ENCODE measurements at places on chromosomes 4 and X. TPM values are rescaled to one million over a fixed set of nuclear protein-coding genes. Genes with fewer than 3 reads are reported as not detected.

HELQ gene
- 7.6 TPM for total RNA-seq

RHOXF2B gene
- not detected for total RNA-seq

GRCh38 chr4:183349673-183350072 is 27.4 kb upstream of the CLDN24 start:
- DNase-seq = peak; percentile 27

- peak; percentile 92 for DNase-seq
Measured at GRCh38 chrX:150036181-150036580, 97.9 kb upstream of the EOLA2 start.

DNA sequence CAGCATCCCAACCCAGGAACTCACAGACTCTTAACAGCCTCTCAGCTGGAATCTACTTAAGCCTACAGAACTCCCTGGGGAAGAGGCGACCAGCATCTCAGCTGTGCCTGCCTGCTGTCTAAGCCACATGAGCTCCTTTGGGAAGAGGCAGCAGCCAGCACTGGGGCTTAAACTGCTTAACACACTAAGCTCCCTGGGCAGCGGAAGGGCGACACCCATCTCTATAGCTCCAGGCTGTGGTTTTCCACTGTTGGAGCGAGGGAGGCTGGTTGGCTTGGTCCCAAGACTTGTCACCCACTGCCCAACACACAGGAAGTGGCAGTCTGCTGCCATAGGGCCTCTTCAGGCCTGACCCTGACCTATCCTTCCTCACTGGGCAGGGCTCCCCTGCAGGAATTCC is 1544.1 kb upstream of the ADGRL3 start:
- DNase-seq = peak; percentile 74

- no peak for DNase-seq
Measured at GRCh38 chr4:188196134-188196735, 57.0 kb downstream of the TRIML1 start.

HMGN5 gene
- 0.05 TPM for total RNA-seq

- no peak for DNase-seq
Measured at GRCh38 chr4:190121759-190122158, 51.8 kb upstream of the DUX4 start.

- DNase-seq = no peak
Measured at GRCh38 chrX:153505361-153505760, 10.6 kb downstream of the BGN start.

- DNase-seq = peak; percentile 59
Measured at GRCh38 chr4:34046580-34046979, 2197.7 kb downstream of the ARAP2 start.

- no peak for DNase-seq
Measured at GRCh38 chrX:134599184-134599914, 58.9 kb downstream of the PLAC1 start.

DNA sequence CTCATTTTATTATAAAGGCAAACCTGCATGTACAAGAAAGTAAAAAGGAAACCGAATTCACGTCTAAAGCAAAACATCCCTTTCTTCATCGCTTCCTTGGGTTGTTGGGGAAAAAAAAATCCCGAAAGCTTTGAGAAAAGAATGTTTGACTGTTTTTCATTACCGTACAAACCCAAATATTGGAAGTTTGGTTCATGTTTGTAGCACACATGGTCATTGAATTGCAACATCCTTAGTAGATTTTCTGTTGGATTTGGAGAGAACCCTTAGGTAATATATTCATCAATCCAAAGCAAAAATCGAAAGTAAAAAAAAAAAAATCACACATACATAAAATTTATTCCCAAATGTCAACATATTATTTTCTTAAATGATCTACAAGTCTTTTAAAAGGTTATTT is 420.3 kb downstream of the MAPK10 start:
- DNase-seq = no peak

- DNase-seq = no peak
Measured at GRCh38 chrX:152638443-152638904, 779 bp downstream of the GABRQ start.

SMIM9 gene
- total RNA-seq = not detected

- DNase-seq = peak; percentile 83
Measured at GRCh38 chr4:41156574-41156973, 57.8 kb downstream of the APBB2 start.

GRCh38 chrX:13088156-13088487 is 43.7 kb upstream of the FAM9C start:
- no peak for DNase-seq

GRCh38 chr4:185017964-185018772 is at the start of gene HELT:
TSS of gene HELT (plus strand) at chr4:185018490. CDS start at chr4:185018929, 439 bp downstream.
- DNase-seq = no peak

- no peak for DNase-seq
Measured at GRCh38 chrX:63258144-63258543, 93.0 kb downstream of the SPIN4 start.

- no peak for DNase-seq
Measured at GRCh38 chr4:16503421-16504100, 277.3 kb upstream of the TAPT1 start.

- no peak for DNase-seq
Measured at GRCh38 chr4:85741921-85742591, 267.1 kb downstream of the ARHGAP24 start.

DNA sequence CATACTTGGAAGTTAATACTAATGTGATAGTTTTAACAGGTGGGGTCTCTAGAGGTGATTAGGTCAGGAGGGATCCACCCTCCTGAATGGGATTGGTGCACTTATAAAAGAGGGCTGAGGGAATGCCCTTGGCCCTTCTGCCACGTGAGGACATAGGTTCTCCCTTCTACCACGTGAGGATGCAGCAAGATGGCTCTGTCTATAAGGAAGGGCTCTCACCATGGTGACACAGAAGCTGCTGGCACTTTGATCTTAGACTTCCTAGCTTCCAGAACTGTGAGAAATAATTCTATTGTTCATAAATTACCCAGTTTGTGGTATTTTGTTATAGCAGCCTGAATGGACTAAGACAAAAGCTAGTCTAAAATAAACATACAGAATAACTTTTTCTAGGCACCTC is 1.0 kb downstream of the AADAT start:
- DNase-seq = no peak

- peak; percentile 5 for DNase-seq
Measured at GRCh38 chr4:113849771-113850170, 88.2 kb upstream of the CAMK2D start.

DNA sequence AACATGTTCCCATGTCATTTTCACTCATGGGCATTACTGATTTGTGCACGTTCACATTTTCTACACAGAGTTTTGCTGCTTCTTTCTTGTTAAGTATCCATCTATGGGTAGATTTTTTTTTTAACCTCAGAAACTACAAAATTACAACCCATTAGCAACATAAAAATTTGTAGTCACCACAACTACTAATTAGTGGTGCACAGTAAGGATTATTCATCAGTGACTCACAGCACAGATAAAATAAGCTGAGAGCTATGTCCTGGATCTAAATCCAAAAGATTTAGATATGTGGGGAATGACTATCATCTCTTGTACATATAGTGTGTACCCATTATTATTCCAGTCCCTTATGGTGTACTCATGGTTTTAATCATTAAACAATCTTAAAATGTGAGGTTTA is 19.7 kb upstream of the AMELX start:
- DNase-seq = peak; percentile 46

DNA sequence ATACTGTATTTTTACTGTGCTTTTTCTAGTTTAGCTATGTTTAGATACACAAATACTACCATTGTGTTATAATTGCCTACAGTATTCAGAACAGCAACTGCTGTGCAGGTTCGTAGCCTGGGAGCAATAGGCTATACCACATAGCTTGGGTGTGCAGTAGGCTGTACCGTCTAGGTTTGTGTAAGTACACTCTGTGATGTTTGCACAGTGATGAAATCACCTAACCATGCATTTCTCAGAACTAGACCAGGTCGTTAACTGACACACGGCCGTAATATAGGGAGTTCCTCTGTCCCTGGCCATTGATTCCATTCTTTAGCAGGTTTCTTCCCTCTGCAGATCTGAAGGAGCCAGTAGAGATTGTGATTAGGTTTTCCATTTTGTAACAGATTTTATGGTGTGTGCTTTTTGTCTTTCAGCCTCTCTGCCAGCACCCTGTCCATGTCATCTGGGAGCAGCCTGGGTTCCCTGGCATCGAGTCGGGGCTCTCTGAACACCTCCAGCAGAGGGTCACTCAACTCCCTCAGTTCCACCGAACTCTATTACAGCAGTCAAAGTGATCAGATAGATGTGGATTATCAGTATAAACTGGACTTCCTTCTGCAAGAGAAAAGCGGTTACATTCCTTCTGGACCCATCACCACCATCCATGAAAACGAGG is 59.5 kb downstream of the CLDN22 start:
- DNase-seq = no peak

GRCh38 chrX:16643176-16643575 is 6.8 kb upstream of the S100G start:
- no peak for DNase-seq

DNA sequence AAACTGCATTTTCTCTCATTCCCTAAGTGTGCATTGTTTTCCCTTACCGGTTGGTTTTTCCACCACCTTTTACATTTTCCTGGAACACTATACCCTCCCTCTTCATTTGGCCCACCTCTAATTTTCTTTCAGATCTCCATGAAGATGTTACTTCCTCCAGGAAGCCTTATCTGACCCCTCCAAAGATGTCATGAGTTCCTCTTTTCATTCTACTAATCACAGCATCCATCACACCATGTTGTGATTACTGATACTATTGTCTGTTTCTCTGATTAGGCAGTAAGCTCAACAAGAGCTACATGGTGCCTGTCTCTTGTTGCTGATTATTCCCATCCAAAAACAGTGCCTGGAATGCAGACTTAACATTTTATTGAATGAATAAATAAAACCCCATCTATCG is 2.9 kb upstream of the AFP start:
- DNase-seq = no peak

DNA sequence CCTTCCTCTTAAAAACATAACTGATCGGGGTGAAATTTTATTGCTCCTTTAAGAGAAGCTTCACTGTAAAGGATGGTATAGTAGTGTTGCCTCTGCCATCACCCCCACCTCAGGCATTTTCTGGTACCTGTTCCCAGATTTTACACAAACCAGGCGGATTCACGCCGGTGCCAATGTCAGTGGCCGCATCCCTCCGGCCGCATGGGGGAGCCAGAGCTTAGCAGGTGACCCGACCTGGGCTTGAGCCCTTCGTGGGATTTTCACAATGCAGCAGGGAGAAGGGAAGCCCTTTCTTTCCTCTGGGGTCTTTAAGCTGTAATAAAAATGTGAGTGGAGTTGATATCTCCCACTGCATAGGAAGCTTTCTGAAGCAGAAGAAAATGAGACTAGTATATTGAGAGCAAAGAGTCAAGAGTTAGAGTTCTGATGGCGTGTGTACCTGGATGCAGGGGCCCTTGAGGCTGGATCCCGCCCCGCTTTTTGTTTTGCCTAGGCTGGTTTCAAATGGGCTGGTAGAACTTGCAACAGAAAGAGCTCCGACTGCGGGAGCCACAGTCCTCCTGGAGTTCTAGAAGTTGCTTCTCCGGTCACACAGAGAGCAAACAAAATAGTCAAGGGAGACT is 59.4 kb downstream of the POLR2B start:
- peak; percentile 36 for DNase-seq

DNA sequence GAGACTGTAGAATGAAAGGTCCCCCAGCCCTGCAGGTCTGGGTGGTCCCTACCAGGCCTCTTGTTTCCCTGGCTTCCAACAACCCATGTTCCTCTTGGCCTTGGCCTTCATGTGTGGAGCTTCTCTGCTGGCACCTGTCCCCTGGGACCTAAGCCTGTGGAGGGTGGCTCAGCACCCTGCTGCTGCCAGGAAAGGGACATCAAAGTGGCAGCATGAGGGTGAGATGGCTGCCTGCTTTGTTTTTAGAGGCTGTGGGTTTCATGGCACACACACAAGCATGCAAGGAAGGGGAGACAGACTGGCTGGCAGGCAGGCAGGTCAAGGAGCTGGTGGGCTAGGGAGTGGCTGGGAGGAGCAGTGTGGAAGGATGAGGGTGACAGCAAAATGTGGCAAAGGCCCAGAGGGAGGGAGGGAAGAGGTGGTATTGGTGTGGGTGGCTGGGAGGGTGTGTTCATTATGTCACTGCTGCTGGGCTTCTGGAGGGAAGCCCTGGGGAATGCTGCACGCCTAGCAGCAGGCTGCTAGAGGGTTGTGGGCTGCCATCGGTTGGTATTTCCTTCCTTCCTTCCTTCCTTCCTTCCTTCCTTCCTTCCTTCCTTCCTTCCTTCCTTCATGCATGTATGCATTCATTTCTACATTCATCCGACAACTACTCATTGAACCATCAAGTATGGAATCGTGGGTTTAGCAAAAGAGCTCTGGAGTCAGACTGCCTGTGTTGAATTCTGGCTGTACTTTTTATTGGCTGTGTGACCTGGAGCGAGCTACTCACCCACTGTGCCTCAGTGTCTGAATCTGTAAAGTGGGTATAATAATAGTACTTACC is 128.7 kb upstream of the PJA1 start:
- no peak for DNase-seq

HTN3 gene
- total RNA-seq = not detected

GRCh38 chr4:182931691-182932345 is 14.6 kb upstream of the DCTD start:
- DNase-seq = no peak

- DNase-seq = peak; percentile 14
Measured at GRCh38 chr4:139528377-139529005, 27.5 kb downstream of the SETD7 start.

GRCh38 chr4:126344472-126344871 is 1029.7 kb downstream of the FAT4 start:
- DNase-seq = no peak

DNA sequence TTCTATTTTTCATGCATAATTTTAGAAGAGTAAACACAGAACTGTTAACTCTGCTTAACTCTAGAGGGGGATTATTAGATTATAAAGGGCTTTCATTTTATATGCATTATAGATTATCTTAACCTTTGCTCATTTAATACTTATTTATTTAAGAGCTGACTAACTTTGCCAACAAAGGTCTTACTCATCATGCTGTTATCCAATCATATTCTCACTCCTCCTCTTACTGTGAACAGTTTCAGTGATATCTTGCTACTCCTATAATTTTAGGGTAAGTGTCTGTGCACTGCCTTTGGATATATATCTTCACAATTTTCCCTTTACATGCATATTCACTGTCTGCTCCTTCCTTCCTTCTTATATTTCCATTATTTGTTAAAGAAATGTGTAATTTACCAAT is 1814.9 kb downstream of the STIM2 start:
- no peak for DNase-seq

CDKL2 gene
- total RNA-seq = not detected

DNA sequence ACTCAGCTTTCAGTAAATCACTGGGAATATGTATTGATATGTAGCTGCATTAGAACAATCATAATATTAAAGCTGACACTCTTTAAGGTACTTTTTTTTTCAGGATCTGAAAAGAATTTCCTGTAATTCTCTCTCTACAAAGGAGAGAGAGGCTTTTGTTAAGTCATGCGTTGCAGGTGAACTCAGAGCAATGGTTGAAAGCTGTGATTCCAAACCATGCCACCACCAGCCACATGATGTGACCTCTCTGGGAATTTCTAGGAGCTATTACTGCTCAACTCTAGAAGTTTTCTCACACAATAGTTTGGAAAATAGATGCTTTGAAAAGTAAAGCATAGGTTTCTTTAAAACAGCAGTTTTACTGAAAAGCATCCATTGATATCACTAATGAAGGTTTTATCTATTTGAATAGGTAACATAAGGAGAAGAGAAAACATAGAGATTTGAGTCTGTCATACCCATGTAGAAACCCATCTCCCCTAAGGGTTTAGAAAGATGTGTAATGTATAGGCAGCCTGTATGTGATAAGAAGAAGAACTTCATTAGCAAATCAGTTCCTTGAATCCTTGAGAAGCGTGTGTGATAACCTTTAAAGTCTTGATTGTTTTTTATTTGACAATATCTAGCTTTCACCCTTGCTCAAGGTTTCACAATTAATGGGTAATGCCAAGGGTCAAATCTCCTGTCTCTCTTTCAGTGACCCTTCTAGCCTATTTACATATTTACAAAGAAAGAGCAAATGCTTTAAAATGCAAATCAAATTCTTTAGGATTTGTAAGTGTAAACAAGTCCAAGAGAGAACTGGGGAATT is 161.0 kb upstream of the ANKRD50 start:
- no peak for DNase-seq

Data from A172 (cell line).